ENCODE measurements at places on chromosomes 7 and 10.

DNA sequence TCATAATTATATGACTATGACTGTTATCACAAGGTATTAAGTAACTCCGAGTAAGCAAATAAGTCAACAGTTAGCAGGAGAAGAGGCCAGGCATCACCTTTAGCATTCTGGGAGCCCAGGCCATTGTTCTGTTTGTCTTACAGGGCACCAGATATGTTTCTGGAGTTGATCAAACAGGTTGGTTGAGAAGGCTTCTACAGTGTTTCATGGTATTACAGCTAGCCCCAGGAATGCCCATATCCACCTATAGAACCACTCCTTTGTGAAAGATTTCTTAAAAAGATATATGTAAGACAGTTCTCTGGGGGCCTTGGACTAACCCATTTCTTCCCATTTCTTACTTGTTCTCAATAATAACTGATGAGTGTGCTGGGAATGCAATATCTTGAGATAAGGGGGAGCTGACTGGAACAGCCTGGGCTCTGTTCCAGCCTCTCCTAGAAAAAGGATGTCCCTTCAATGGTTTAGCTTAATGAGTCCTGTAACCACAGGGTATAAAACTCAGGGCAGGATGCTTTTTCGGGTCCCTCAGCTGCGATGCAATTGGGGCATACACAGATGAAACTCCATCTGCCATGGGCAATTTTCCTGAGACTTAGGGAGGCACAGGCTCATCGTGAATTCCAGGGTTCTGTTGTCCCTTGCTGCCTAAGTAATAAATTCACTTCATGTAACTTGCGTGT is 286.4 kb downstream of the BAMBI start:
- no peak for DNase-seq

- DNase-seq: peak; percentile 55
These were observed 37.5 kb upstream of the EGR2 start for GRCh38 chr10:62853710-62854109.

DNA sequence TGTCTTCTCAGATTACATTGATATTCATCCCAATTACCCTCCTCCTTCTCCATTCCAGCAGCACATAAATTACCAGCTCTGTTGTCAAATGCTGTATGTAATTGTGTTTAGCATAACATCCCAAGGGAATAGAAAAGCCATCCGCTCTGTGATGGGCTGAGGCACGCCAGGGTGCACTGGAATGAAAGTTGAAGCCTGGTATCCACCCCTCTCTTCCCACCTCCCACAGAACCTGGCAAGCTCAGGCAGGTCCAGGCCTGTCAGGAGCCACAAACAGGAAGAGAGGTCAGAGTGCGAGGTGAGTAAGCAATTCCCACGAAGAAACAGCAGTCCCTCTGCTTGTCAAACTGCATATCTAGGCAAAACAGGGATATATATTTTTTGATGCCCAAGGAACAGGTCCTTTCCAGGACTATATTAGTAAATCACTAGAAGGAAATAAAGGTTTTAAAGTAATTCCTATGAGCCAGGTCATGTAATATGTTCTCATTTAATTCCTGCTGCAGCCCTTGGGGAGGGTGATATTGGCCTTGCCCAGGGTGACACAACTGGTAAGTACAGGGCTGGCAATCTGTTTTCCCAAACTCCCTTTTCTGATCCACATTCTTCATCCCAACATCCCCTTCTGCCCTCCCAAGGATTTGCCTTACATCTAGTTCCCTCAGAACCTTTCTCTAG is 155.6 kb upstream of the GHITM start:
- DNase-seq: no peak

DNA sequence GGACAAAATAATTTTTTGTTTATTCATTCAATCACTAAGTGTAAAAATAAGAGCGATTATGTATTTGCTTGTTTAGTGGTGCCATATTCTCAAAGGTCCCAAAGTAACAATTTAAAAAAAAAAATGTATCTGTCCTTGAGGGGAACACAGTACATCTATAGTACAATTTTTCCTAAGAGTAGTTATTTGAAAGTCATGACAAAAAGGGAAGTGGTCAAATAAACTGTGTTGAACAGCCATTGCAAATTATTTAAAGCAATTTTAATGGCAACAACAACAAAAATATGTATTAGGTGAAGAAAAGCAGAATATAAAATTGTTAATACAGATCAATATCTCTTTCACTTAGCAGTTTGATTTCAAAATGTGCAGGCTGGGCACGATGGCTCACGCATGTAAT is 943.5 kb downstream of the CNTNAP2 start:
- peak; percentile 47 for DNase-seq

DNA sequence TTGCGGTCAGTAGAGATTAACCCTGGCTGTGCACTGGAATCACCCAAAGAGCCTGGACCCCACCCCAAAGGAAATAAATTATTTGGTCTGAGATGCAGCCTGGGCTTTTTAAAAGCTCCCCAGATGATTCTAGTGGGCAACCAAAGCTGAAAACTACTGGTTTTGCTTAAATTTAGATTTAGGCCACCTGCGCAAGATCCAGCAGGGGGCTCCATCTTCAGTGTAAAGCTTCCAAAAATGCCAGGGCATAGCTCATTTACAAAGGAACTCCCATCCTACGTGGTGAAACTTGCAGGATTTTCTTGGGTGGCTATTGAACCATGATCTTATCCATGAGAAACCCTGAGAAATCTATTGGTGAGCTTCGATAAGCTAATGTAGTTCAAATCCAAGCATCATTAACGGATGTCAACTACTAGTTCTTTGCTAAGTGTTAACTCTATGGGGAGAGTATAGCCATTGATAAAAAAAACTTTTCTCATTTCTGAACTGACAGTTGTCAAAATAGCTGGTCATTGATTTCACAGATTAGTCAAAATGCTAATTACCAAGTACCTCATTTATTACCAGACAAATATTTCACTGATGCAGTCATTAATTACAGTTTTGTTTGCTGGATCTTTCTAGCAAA is 315.3 kb downstream of the LHFPL3 start:
- peak; percentile 14 for DNase-seq

- no peak for DNase-seq
These were observed 29.2 kb upstream of the CACUL1 start for GRCh38 chr10:118783776-118784545.

GRCh38 chr7:11701829-11702560 is 130.0 kb downstream of the THSD7A start:
- DNase-seq: no peak

DNA sequence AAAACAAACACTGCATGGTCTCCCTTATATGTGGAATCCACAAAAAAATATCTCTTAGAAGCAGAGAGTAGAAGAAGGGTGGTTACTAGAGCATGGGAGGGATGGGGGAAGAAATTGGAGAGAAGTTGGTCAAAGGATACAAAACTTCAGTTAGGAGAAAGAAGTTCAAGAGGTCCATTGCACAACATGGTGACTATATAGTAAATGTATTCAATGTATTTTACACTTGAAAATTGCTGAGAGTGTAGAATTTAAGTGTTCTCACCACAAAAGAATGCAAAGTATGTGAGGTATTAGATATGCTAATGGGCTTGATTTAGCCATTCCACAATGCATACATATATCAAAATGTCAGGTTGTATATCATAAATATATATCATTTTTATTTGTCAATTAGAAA is 232.0 kb upstream of the CELF2 start:
- no peak for DNase-seq

DNA sequence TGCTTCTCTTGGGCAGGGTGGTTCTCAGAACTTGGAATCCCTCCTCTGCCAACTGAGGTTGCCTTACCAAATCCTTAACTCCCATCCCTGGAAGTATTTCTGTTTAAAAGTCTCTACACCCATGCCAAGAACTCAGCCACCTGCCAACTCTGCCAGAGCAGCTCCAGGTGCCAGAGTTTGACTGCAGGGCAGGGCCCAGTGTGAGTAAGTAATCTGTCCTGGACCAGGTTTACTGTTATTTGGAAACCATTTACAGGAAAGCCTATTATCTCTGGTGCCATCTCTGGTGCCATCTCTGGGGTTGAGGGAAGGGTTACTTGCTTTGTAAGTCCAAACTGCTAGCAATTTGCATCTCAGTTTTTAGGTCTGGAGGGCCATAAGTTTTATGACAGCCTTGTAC is 2.5 kb downstream of the TSPAN15 start:
- DNase-seq: no peak

GRCh38 chr7:93894426-93894825 is 3.9 kb upstream of the TFPI2 start:
- DNase-seq: no peak

- DNase-seq: peak; percentile 18
These were observed 2.0 kb downstream of the BAZ1B start for GRCh38 chr7:73519867-73520672.

DNA sequence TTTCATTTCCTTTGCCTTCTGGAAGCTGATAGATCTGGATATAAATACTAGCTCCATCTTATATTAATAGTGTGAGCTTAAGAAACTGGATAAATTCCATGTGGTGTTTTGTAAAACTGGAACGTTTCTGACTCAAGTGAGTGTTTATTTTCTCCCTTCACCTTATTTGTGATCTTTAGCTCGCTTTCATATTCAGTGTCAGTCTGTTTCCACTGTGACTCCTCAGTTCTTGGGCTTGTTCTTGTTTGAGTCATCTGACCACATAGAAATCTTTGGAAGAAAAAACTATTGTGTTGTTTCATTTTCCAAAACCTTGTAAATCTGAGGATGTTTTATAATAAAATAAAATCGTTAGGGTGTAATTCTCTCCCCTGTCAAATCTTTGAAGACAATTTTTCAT is 186.4 kb downstream of the POLR1F start:
- no peak for DNase-seq

- no peak for DNase-seq
These were observed 190.5 kb downstream of the CXCL12 start for GRCh38 chr10:44194435-44194834.

DNA sequence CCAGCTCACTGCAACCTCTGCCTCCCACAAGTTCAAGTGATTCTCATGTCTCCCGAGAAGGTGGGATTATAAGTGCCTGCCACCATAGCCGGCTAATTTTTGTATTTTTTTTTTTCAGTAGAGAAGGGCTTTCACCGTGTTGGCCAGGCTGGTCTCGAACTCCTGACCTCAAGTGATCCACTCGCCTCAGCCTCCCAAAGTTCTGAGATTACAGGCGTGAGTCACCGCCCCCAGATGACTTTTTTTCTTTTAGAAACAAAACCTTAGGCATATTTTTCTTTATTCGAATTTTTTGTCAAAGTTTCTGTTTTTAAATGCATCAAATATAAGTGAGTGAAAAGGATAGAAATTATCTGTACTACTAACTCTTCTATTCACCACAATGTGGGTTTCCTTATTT is 113.1 kb downstream of the LRRC4 start:
- DNase-seq: no peak

DNA sequence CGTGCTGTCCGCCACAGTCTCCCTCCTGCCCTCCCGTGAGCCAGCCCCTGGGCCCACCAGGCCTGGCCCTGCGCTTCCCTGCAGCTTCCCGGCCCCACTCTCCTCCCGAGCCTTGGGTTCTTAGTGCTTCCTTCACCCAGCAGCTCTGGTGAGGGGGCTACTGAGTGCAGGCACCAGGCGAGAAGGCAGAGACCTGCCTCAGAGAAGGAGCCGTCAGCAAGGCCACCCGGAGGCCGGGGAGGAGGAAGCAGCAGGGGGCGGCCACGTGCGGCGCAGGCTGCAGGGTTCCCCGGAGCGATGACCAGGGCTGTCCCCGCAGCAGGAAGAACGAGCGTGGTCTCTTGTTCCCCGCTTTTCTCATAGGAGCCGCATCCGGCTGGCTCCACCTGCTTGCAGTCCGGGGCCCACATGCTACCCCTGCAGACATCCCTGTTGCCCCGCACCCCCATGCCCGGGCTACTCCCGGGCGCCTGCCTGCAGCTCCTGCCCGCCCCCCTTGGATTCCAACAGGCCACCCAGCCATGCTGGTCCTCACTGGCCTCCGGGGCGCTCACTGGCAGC is 20.5 kb downstream of the YKT6 start:
- DNase-seq: no peak

DNA sequence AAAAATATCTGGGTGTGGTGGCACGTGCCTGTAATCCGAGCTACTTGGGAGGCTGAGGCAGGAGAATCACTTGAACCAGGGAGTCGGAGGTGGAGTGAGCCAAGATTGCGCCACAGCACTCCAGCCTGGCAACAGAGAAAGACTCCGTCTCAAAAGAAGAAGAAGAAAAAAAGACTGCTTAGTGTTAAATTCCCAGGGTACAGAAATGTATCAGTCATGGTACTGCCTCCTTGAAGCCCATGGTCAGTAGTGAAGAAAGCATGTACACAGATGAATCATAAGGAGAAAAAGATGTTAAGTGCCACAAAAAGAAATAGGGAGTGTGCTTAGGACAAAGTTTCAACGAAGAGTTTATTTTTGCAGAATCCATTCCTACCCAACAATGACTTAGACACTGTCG is 62.5 kb upstream of the KMT2E start:
- no peak for DNase-seq

DNA sequence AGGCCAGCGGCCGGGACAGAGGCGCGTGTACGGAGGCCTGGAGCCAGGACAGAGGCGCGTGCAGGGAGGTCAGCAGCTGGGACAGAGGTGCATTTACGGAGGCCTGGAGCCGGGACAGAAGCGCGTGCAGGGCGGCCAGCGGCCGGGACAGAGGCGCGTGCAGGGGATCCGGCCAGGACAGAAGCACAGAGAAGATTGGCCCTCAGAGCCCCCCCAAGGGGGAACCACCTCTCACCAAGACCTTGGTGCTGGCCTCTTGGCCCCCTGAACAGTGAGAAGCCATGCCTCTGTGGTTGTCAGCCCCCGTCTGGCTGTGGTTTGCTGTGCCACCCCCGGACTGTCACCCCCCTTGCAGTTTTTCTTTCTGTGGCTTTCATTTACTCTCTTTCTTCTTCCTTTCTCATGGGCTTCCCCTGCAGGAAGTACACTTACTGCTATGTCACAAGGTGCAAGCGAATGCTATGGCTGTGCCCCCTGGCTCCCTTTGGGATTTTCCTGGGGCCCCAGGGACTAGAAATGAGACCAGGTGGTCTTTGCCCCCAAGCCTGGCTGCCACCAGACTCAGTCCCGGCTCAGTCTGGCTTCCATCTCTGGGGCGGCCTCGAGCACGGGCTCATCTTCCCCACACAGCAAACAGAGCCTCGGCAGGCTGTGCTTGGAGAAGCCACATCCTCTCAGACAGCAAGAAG is 41.1 kb downstream of the INSIG1 start:
- DNase-seq: no peak
